ENCODE measurements at places on chromosomes 6 and 20.
A peak's percentile ranks its signal among the peaks of the same experiment; 100 is the strongest.

GRCh38 chr6:42030585-42031506, 19.5 kb upstream of the TAF8 start:
- no peak for DNase-seq

- DNase-seq: no peak
Observed at GRCh38 chr20:31698243-31698802, 24.3 kb downstream of the BCL2L1 start.

DNA sequence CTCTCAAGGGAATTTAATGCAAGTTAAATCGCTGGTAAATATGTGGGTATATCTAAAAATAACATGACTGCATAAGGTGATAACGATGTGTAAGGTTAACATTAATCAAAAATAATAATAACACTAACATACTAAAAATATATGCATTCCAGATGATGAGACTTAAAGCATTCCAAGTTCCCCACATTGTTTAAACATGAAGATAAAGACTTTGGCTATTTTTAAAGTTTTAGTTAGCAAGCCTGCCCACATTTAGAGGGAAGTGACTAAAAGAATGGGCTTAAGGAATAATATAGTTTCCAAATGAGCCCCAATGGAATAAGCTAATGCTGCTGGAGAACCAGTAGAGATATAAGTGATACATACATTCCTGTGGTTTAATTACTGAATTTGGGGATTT, 941.3 kb downstream of the TBC1D32 start:
- DNase-seq: no peak

DNA sequence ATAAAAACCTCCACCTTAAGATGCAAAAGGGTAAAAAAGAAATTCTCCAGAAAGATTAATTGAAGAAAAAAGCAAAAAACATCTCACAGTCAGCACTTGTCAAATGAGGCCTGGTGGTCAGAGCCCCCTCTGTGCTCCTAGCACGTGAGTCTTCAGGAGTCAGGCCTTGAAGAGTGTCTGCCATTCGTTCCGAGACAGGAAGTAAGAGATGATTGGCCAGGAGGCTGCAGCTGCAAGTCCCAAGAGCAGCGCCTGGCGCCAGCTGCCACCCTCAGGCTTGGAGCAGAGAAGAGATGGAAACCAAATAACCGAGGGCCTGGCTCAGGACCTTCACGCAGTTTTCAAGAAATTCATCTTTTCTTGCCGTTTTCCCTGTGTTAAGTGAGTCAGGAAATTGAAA, 65.0 kb downstream of the FAM120B start:
- DNase-seq: no peak

- DNase-seq: no peak
Observed at GRCh38 chr6:93083337-93084230, 335.8 kb downstream of the EPHA7 start.

GRCh38 chr6:145704143-145704781, 31.1 kb downstream of the EPM2A start:
- DNase-seq: peak; percentile 9

GRCh38 chr6:6926856-6927255, 180.9 kb upstream of the RREB1 start:
- no peak for DNase-seq

DNA sequence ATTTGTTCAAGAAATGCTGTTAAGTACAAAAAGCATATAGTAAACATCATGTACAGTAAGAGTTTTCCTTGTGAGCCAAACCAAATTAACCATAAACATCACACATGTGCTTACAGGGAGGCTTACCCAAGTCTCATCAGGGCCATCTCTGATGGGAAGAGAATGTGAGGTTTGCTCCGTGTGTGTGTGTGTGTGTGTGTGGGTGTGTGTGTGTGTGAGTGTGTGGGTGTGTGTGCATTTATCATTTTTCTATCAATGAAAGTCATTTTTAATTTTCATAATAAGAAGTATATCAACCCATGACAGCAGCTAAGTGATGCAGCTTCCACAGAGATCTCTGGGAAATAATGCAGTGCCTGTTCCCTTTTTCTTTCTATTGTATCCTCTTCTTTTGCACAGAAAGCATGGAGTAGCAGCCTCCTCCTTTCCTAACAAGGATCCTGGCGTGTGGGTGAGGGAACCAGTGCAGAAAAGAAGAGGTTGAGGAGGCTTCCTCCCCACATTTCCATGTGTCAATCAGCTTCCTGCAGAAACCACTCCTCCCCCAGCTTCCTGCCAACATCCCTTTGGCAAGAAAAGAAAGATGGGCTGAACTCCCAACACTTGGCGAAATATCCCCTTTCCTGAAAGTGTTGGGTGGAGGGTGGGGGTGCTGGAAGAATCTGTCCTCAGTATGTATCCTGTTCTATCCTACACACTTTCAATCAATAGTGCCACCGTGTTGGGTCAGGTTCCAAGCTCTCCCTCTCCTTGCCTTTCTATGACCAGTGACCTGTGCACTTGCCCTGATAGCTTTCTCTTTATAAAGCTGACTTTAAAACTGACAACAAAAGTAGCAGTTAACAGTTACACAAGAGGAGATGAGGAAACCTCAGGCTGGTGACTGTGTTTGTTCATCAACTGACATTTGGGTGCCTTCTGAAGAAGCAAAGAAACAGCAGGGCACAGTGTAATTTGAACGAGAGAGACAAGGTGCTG, 251.8 kb upstream of the CITED2 start:
- peak; percentile 1 for DNase-seq

DNA sequence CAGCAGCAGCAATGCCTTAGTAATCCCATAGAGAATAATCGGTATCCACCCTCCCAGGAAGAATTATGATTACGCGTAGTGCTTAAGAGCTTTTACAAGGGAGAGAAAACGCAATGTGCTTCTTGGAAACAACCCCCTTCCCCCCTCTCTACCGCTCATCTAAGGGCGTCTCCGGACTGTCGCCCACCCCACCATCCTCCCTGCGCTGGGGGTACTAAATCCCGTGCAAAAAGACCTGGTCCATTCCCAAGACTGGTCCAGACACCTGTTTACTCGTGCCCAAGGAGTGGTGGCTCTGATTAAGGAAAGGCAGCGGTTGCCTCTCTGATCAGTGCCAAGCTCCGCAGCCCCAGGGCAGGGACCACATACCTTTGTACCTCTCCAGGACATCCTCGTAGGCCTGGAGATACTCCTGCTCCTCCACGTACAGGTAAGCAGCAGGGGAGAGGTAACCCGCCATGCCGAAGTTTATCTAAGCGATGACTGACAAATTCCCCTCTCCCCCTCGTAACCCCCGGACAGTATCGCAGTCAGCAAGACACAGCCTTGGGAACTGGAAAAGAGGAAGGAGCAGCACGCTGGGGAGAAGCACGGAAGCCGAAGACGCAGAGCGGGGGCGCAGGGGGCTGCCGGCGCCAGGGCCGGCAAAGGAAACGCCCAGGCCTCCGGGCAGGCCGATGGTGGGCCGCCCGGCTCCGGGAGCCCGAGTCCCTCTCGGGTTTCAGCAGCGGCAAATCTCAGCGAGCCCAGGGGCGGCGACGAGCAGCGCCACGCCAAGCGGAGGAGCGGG, 112.0 kb upstream of the BEND6 start:
- peak; percentile 49 for DNase-seq

DNA sequence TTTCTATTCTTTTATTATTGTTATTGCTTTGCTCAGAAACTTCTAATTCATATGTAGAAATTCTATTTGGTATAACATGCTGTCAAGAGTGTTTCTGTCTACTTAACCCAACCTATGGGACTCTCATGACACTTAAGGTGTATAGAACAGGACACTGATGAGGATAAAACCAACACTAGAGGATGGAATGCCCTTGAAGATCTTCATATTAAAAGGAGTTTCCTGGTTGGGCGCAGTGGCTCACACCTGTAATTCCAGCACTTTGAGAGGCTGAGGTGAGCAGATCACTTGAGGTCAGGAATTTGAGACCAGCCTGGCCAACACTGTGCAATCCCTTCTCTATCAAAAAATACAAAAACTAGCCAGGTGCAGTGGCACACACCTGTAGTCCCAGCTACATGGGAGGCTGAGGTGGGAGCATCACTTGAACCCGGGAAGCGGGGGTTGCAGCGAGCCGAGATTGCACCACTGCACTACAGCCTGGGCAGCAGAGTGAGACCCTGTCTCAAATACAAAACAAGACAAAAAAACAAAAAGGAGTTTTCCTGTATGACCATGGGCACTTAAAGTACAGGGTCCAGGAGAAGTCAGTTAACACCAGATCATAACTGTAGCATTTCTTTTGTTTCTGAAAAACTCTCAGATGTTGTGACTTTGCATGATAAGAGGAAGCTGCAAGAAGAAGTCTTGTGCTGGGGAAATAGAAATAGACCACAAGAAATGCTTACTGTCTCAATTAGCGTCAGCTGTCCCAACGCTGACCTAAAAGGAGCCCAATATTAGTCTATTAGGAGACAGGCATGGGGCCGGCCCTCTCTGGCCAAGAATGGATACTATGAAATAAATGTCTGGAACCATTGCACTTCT, 38.9 kb upstream of the CD2AP start:
- no peak for DNase-seq

GRCh38 chr20:35011589-35012226, 56.0 kb downstream of the MYH7B start:
- DNase-seq: no peak

GRCh38 chr20:61169874-61170273, 82.2 kb upstream of the CDH4 start:
- peak; percentile 67 for DNase-seq

- DNase-seq: no peak
Observed at GRCh38 chr6:107642861-107643328, 153.0 kb downstream of the SOBP start.

DNA sequence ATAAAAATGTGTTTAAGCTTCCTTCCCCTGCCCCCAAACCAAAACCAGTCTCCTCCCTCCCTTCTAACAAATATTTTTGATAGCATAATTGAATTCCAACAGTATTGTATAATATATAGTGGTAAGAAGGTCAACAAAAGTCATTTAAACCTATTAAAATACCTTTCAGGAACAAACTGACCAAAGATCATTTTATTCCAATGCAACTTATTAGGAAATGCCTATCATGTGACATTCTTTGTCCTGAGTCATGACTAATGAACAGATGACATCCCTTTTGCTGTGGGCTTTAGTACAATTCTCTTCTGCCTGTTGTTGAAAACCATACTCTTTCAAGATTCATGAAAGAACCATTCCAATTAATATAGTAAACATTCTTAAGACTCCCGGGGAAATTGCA, 51.5 kb upstream of the TRAF3IP2 start:
- peak; percentile 23 for DNase-seq

- DNase-seq: peak; percentile 34
Observed at GRCh38 chr6:92777146-92777740, 642.1 kb downstream of the EPHA7 start.

DNA sequence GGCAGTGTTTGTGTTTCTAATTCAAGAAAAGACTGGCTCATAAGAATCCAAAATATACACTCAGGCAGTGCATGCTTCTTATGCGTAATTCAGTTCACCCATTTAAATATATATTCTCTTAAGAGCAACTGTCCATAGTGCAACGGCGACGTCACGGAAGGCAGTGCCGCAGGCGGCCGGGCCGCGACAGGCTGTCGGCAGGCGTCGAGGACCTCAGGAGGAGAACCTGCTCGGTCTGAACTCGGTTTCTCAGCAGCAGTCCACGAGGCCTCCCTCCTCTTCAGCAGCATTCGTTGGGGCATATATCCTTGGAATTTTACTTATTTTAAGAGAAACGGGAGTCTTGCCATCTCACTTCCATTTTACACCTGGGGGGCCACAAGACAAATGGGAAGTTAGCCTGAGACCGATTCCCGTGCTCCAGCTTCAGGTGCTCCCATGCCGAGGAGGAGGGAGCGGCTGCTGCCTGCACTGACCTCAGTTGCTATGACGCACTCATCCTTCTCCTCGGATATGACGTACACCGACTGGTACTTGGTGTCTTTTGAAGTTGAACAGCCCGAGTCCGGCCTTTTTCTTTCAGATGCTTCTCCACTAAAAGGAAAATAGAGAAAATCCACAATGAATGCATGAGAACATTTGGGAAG, 8.2 kb downstream of the DLL1 start:
- no peak for DNase-seq

DNA sequence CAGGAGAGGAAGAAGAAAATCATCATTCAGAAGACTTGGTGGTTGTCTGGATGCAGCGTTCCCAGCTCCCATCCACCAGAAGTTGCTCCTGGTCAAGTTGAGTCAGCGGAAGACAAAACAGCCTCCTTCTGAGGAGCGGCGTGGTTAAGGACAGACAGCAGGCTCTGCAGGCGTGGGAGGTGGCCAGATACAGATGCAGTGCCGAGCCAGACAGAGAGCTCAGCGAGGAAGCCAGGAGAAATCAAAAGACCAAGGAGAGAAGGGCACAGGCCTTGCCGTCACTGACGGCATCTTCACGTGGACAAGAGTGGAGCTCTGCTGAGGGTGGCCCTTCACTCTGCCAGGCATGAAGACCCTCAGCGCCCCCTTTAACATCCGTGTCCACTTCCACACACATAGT, 158.5 kb downstream of the THBS2 start:
- no peak for DNase-seq

DNA sequence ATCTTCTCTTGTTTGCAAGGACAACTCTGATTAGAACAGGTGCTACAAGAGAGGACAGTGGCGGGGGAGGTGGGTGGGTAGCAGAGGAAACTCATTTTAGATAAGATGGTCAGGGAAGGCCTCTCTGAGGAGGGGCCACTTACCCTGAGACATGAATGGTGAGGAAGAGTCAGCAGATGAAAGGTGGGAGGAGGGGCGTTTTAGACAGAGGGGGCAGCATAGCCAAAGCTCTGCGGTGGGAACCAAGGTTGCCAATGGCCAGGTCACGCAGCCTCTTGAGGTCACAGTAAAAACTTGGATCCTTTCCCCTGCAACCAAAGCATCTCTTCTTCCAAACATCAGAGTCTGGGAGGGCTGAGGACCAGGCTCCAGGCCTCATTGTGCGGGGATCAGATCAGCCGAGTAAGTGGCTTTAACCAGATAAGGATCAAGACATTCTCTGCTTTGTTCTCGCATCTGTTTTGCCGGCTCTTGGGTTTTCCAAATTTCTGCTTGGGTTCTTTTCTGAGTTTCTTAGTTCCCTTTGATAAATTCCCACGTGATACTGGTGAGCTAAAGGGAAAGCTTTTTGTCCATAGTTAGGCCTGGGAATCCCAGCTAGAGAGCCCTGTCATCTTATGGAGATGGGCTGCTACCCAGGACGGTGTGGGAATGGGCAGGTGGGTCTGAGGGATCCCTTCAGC, 5.5 kb upstream of the CD40 start:
- DNase-seq: no peak

DNA sequence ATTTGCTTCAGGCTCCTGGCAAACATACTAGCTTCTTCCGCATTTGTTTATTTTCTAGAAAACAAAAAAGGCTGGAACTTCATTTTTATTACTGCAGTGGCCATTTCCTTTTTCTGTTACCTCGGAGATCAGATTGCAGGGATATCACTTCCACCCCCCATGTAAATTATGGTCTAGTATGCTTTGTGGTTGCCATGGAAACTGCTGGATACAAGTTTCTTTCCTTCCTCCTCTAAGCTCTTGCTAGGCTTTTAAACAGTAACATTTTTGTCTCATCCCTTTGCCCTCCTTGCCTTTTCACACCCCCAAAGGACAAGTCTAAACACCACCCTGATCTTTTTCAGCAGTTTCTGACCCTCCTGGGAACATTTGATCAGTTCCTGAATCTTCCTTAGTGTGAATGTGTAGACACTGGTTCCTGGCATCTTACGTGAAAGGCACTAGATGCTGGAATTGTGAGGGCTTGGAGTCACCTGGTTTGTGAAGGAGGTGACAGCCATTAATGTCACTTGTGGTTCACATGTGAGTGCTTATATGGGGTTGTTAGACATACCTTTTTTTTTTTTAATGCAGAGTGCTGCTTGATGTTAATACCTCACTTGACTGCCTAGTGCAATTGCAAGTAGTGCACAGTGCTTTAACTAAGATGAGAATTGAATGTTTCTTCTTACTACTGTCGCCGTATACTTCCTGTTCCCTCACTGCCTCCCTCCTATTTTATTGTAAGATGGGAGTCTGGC, 181.6 kb downstream of the JARID2 start:
- no peak for DNase-seq

Data from kidney glomerular epithelial cell (primary cell).